NCI-H1930 (cell line): ENCODE measurements at places on chromosomes 2 and 18.

- no peak for DNase-seq
These were observed 114.5 kb downstream of the CDH2 start for GRCh38 chr18:28062443-28062842.

DNA sequence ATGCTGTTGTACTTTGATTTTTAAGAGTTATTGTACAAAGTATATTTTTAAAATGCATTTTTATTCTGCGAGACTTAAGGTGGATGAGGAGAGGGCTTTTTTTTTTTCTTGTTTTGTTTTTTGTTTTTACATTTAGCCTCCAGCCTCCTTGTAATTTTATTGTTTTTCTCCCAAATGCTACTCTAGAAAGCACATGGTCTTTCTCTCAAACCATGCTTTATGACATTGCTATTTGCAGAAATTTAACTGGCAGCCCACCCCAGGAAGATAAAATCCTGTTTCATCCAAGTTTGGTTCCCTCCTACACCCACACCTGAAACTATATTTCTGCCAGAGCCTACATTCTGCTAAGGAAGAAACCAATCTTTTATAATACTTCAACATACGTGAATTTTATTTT is 184.6 kb downstream of the ARHGAP15 start:
- DNase-seq, result no peak

GRCh38 chr2:23616630-23617029 is 231.7 kb downstream of the KLHL29 start:
- DNase-seq, result no peak

DNA sequence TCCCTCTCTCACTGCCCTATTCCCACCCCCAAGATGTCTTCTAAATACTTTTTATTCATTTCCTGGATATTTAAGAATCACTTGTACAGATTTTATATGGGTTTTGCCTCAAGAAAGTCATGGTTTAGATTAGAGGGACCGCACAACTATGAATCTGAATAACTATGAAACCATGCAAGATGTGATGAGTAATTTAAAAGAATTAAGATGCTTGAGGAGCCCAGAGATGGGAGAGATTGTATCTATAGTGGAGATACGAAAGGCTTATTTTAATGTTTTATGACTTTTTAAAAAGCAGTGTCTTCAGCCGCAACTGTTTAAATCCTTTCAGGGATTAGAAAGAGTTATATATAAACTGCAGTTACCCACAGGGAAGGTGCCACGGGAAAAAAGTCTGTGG is 324.1 kb downstream of the LPIN1 start:
- no peak for DNase-seq

DNA sequence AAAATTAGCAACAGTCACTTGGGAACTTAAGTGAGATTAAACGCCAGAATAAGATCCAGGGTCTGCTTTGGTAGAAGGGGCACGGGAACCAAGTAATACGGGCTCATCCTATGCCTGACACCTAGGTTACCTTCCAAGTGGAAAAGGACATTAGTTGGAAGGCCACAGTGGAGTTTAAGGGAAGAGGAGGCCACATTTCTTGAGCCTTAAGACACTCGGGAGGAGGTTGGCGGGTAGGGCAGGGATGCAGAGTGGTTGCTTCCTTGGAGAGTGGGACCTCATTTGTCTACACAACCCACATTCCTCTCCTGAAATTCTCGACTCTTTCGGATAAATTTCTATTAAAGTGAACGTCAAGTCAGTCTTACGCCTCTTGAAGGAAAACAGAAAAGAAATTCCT is 510 bp upstream of the DNAH6 start:
- DNase-seq, result no peak

GRCh38 chr2:144493027-144493809 is 26.7 kb downstream of the ZEB2 start:
- no peak for DNase-seq

DNA sequence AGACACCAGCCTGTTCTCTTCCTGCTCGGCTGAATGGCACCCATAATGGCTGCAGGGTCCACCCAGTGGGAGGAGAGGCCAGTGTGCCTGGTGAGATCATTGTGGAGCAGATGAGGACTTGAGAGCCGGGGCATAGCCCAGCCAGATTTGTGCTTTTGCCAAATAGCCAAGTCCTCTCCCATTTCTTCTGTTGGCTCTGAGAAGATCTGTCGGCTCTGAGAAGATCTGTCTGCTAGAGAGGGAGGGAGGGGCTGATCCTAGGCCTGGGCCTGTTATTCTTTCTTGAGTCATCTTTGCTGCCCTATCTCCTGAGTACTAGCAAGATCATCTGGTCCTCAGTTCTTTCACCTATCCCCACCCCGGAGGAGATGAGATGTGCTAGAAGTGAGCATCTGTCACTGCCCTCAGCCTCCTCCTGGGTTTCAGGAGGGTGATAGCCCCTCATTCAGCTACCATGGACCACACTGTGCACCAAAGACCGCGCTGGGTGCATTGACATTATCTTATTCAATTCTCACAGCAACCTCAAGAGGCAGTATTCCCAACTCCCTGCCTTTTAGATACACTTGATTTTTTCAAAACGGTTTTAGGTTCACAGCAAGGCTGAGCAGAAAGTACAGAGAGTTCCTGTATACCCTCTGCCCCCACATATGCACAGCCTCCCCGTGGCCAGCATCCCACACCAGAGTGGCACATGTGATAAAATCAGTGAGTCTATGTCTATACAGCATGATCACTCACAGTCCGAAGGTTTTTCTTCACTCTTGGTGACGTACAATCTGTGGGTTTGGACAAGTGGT is 98.6 kb downstream of the CAPN13 start:
- no peak for DNase-seq

- DNase-seq, result no peak
These were observed 62.8 kb upstream of the ATL2 start for GRCh38 chr2:38439863-38440262.

DNA sequence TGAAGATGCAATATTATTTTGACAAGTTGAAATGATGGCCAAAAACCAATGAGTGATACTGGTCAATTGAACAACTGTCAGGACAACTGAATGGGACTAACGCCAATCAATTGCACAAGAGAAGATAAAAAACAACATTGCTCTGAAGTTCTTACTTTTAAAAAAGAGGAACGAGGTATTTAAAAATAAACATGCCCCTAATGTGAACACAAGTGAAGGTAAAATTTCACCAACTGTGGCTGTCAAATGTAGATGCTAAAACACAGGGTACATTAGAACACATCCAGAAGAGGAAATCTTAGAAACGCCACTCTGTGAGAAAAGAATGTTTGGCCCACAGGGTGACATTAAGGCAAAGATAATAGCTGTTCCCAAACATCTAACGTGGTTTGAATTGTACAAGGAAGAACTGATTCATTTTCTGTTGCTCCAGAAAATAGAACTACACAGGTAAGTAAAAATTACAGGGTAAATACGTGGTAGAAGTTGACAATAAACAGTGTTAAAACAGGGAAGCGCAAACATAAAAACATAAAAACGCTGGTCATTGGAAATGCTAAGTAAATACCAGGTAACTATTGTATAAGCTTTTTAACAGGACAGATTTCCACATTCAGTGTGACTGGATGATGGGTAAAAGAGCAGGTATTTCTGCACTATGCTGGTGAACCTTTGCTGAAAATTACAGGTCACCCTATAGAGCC is 20.3 kb downstream of the LONRF2 start:
- no peak for DNase-seq

- peak; percentile 77 for DNase-seq
These were observed 383.3 kb downstream of the MTX2 start for GRCh38 chr2:176652300-176653182.

DNA sequence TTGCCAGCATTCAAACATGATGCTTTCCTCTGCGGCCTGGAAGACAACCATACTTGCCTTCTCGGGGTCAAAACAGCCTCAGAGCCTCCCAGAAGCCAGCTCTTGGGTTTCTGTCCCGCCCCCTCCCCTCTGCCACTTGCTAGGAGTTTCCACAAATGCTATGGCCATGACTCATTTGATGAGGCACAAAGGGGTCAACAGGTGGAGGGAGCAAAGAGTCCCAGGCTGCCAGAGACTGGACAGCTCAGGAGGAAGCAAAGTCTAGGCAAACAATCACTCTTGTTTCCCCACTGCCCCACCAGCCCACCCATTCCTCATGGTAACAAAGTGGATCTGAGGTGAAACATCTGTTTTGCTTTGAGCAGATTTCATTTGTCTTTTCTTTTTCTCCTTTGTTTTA is 551.1 kb downstream of the TNS1 start:
- DNase-seq, result no peak

- no peak for DNase-seq
These were observed 65.9 kb downstream of the AAK1 start for GRCh38 chr2:69577467-69578197.

DNA sequence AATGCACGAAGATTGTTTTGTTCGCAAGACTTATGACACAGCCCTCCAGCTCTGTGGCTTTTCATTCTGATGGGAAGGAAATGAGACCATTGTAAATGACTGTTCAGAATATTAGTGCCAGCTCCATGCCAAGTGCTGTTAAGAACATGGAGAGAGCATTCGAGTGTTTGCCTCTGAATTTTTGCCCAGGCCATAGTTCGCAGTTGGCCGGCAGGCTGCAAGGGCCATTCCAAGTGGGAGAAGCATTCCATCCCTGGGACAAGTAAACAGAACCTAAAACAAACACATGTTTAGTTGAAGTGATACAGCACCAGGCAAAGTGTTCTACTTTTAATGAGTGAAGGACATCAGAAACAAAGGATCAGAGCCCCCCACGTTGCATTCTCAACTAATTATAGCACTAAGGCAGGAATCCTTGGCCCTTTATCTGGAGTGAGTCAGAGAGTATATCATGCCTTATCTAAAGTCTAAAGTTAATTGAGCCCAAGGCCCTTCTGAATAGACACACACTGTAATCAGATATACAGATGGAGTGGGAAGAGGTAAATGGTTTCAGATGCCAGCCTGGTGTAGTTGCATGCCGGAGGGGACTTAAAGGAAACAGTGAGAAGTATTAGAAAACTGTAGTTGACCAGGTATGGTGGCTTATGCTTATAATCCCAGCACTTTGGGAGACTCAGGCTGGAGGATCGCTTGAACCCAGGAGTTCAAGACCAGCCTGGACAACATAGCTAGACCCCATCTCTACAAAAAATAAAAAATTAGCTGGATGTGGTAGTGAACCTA is 53.3 kb downstream of the NEDD4L start:
- no peak for DNase-seq

- DNase-seq, result no peak
These were observed 154.5 kb downstream of the RPIA start for GRCh38 chr2:88845772-88846661.

DNA sequence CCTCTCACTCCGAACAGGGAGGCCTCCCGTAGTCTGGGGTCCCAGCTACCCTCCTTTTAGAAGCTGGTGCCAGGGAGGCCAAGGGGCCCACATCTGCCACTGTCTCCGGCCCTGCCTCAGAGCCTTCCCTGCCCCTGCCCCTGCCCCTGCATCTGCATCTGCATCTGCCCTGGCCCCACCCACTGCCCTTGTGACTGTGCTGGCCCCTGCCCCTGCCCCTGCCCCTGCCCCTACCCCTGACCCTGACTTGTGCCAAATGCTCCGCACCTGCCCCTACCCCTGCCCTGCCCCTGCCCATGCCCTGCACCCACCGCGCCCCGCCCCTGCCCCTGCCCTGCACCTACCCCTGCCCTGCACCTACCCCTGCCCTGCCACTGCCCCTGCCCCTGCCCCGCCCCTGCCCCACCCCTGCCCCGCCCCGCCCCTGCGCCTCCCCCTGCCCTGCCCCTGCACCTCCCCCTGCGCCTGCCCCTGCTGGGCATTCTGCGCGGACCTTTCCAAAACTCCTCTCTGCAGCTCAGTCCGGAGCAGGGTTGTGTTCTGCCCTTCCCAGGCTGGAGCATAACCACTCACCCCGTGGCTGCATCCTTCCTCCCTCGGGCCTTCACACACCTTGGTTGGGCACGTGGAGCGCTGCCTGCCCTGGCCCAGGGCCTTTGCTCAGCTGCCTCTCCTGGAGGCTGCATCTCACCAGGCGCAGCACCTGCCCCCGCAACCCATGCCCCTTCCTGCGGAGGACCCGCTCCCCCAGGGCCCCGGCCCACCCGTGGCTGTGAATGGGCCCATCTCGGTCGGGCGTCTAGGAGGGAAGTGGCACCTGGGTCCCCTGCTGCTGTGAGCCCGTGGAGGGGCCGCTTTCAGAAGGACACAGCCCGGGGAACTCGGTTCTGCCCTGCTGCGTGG is 5.4 kb downstream of the SNTG2 start:
- DNase-seq, result no peak

DNA sequence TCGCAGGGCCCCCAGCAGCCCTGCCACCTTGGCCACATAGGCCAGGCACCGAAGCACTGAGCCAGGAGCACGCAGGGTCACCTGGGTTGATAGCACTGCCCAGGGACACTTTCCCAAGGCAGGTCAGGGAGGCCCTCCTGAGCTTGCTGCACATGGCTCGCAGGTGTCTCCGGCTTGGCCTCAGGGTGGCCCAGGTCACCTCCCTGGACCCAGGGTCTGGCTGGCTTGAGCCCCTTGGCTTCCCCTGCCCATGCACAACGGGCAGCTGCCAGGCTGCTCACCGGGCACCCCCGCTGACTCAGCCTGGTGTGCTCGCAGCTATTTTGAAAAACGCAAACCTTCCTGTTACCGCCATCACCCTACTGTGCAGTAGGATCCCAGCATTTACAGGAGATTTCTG is 502.3 kb downstream of the EIPR1 start:
- DNase-seq, result no peak

GRCh38 chr2:234307322-234307961 is 189.4 kb downstream of the ARL4C start:
- no peak for DNase-seq

GRCh38 chr2:108998911-108999310 is 9.9 kb upstream of the EDAR start:
- no peak for DNase-seq

DNA sequence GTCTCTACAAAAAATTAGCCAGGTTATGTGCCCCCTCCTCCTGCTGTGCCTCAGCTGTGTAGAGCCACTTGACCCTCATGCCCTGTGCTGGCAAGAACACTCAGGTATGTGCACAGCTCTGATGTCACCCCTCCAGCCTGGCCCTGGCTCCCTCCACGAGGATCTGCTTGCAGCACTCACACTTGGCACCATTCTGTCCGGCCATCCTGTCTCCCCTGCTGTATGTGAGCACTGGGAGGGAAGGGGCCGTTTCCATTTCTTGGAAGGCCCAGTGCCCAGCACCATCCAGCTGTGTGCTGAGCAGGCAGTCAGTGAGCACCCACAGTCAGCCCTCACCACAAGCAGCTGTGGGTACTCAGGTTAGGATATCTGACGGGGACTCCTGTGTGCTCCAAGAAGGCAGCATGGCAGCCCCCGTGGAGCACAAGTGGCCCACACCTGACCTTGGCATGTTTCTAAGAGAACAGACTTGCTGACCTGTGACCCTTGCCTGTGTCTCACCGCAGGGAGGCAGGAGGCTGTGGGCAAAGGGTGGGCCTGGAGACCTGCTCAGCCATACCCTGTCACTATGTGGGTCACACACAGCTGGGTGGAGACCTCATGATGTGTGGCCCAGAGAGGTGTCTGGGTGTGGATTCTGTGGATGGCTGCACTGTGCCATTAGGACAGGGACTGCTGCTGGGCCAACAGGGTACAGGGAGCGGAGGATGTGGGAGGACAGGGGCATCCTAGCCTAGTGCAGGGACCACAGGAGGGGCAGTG is 31.5 kb downstream of the USP34 start:
- DNase-seq, result no peak

GRCh38 chr2:150425121-150425955 is 62.1 kb downstream of the RND3 start:
- no peak for DNase-seq

- no peak for DNase-seq
These were observed 22.3 kb downstream of the QPCT start for GRCh38 chr2:37366773-37367172.

GRCh38 chr2:163554864-163555263 is 180.9 kb downstream of the FIGN start:
- no peak for DNase-seq
